ENCODE measurements at places on chromosomes 12 and 14. TPM values are rescaled to one million over a fixed set of nuclear protein-coding genes. Genes with fewer than 3 reads are reported as not detected.

- no peak for DNase-seq
Observed at GRCh38 chr12:105538880-105539279, 208.4 kb downstream of the C12orf75 start.

- DNase-seq: no peak
Observed at GRCh38 chr14:97457575-97458085, 660.4 kb downstream of the VRK1 start.

DNA sequence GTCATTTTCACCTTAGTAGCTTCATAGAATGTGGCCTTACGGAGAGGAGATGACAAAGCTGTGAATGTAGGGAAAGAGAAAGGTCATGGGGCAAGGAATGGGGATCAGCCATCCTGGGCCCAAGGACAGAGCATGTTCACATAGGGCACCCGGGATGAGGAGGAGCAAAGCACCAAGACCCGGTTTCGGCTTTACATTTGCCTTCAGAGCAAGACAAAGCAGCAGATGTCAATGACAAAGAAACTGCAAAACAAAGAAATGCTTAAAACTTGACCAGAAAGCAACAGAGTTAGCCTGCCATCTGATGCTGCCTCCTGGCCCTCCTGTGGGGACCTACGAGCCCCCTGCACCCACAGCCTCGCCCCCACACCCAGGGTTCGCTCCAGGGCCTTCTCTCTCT, 249.2 kb downstream of the SLC41A2 start:
- no peak for DNase-seq

GRCh38 chr12:54201001-54201794, 12.4 kb upstream of the SMUG1 start:
- no peak for DNase-seq

The FMNL3 gene
- total RNA-seq: 25.7 TPM

The FCF1 gene
- 41.5 TPM for total RNA-seq

Measured in Panc1 (cell line).